Brain microvascular endothelial cell (primary cell): ENCODE measurements at places on chromosomes 1 and 21.

DNA sequence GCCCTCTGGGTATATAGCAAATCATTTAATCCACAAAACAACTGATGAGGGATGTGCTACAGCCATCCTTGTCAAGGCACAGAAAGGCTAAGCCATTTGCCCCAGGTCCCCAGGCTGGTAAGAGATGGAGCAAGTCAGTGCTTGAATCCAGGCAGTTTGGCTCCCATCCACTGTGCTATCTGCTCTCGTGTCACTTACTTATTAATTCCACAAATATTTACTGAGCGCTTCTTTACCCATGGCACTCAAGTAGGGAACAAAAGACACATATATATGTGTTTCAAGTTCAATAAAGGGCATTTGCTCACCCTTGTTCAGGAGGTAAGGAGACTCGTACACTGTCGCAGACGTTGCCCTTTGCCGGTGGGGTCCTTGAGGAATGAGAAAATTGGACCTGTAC, 38.6 kb upstream of the MPZL1 start:
- no peak for DNase-seq

DNA sequence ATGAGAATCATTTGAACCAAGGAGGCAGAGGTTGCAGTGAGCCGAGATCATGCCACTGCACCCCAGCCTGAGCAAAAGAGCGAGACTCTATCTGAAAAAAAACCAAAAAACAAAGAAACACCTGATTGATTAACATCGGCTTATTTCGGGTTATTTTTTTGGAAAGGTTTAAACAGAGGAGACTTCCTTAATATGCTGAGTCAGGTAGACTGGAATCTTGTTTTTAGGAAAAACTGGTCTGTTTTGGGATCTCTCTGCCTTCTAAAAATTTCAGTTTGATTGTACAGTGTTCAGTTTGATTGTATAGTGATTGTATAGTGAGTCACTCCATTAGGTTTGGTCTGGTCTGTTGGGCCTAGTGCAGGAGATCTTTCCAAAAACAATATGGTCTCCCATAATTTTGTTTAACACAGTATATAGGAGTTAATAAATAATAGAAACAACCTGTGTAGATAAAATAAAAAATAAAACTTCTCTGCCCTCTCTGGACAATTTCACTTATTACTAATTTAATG, 196.3 kb upstream of the CHRM3 start:
- DNase-seq: no peak

DNA sequence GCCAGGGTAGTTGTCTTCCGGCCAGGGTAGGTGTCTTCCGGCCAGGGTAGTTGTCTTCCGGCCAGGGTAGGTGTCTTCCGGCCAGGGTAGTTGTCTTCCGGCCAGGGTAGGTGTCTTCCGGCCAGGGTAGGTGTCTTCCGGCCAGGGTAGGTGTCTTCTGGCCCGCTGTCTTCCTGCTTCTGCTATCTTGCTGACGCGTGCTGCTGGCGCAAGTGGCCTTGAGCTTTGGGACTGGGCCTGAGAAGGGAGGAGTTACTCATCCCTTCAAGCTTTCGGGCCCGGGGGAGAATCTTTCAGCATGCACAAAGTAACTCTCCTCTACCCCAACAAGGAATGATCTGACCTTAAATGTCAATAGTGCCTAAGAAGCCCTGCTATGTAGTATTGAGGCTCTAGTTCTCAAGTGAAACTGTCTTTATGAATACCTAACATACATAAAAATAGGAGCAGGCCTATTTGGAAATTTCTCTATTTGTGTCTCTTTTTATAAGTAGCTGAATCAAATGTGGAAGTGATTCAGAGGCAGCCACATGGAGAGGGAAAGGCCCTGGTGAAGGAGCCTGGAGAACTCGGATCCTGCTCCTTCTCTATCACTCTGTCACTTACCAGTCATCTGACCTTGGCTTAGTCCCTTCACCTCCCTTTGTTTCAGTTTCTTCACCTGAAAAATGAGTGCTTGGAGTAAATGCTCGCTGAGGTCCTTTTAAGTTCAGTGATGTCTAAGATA, 65.6 kb downstream of the RGL1 start:
- peak; percentile 36 for DNase-seq

DNA sequence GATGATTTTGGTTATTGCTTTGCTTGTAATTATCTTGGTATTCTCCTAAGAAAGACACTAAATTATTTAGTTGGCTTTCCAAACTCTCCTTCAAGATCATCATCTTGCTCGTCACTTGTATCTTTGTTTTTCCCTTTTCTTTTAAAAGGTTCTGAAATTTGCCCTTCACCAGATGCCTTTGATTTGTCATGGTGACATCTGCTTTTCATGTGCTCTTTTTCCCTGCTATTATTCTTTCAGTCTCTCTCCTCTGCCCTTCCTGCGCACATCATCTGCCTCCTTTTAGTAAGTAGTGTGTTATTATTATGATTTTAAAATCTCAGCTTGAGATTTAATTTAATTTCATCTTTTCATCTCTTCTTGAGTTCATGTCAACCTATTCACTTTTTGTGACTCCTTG, 92.1 kb downstream of the BACH1 start:
- no peak for DNase-seq

- no peak for DNase-seq
These were observed 139.1 kb upstream of the ZNHIT6 start for GRCh38 chr1:85847356-85847755.

GRCh38 chr1:184860985-184861754, 106.5 kb upstream of the EDEM3 start:
- no peak for DNase-seq

GRCh38 chr1:5769146-5769545, 223.1 kb downstream of the NPHP4 start:
- no peak for DNase-seq

- no peak for DNase-seq
These were observed 80.4 kb upstream of the ADAMTS5 start for GRCh38 chr21:27047283-27047657.

DNA sequence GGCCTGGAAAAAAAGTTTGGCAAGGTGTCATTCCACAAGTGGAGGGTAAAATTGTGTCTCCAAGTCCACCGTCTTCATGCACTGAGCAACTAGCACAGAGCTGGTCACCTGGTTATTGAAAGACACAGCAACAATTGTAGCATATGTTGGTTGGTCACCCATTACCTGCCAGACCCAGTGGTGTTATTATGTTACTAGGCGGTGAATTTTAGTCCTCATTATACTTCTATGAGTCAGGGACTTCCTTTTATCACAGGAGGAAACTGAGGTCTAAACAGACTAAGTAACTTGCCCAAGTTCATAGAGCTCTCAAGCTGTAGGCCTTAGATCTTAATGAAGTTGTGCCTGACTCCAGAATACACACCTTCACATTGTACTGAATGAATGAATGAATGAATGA, 94.9 kb upstream of the VANGL1 start:
- DNase-seq: no peak

- no peak for DNase-seq
These were observed 9.0 kb downstream of the TMEM200B start for GRCh38 chr1:29114654-29115053.

GRCh38 chr1:233512538-233512937, 101.4 kb upstream of the KCNK1 start:
- DNase-seq: no peak

- no peak for DNase-seq
These were observed 43.5 kb downstream of the SNX27 start for GRCh38 chr1:151655371-151655770.

DNA sequence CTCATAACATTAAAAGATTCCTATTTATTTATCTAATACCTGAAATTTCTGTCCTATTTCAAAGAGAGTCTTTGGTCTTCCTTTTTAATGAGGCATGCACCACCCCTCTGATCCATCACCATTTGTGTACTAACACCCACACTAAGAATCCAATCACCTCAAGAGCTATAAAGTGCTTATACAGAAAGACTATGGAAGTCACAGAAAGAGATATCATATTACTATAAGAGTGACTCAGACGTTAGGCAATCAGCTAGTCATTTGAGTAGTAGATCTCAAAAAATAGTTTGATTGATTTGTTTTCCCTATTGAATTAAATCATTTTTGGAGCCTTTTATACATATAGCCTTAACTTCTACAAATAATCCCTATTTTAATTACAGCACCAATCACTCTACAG, 46.1 kb downstream of the NME7 start:
- no peak for DNase-seq

GRCh38 chr1:185969028-185969427, 234.8 kb downstream of the HMCN1 start:
- no peak for DNase-seq

GRCh38 chr1:78240755-78241154, 195.0 kb downstream of the GIPC2 start:
- DNase-seq: no peak

DNA sequence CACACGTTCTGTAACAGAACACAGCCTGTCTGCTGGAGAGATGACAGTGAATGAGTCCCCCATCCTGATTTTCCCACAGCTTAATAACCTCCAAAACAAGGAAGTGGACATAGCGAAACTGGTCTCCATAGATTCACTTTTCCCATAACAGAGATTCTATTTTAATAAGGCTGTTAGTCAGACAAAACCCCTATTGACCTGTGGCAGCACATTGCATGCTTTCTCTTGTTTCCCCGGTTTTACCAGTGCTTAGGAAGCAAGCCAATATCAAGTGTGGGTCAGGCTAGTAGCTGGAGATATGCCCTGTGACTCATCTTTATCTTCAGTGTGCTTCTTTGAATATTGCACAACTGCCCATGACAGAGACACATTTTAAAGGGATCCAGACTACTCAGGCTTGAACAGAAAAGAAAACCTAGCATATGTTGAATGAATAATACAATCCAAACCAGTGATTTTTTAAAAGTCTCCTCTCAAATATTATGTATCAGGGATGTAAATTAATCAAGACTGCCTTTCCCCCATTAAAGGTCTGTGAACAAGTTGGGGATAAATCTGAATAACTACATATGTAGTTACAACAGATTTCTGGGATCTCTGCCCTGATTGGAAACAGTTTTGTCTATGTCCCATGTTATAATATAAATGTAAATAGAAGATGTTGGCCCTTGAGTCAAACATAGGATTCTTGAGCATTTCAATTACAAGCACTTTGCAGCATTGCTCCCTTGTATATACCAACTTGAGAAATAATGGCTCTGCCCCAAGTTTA, 11.9 kb upstream of the CLDN8 start:
- DNase-seq: peak; percentile 99

DNA sequence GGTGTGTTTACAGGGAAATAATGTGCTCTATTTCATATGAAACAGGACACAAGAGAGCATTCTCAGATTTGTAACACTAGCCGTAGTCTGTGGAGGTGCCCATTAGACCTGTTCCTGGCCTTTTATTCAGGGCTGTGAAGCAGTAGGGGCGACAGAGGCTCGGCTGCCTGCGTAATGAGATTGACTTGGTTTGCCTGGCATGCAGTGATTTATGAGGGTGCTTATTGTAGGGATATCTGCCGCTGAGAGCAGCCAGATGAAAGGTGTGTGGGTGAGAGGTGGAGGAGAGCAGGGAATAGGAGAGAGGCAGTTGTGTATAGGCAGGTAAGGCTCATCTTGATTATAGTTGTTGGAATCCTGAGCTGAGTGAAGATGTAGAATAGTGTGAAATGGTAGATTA, 51.3 kb downstream of the DNAJC6 start:
- no peak for DNase-seq

DNA sequence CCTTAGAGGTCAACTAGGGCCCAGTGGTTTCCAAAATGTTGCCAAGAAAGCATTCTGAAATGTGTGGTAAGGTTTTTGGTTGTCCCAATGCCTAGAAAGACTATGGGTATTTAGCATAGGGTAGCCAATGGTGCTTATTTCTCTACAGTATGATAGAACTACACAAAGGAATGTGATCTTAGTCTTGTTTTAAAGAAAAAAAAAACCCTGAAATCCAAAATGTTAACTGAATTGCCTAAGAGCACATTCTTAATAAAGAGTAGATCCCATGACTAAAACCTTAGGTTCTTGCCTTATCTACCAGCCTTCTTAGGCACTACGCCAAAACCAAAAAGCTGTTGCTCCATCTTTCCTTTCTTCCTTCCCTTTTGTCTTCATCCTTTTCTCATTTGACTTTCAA, 428.2 kb downstream of the MRPL39 start:
- DNase-seq: no peak

DNA sequence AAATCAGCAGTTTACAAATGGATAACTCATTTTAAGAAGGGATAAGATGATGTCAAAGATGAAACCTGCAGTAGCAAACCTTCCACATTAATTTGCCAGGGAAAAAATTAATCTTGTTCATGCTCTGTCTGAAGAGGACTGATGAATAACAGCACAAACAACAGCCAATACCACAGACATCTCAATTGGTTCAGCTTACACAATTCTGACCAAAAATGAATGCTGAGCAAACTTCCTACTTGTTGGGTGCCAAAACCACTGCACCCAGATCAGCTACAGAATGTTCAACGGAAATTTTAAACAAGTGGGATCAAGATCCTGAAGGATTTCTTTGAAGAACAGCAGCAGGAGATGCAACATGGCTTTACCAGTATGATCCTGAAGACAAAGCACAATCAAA, 98.3 kb downstream of the COQ8A start:
- DNase-seq: no peak

GRCh38 chr1:1461721-1462317, 9.7 kb upstream of the ATAD3B start:
- DNase-seq: no peak

GRCh38 chr1:223531742-223532341, 133.7 kb downstream of the CAPN8 start:
- DNase-seq: peak; percentile 52
